ENCODE measurements at places on chromosomes 4 and X. TPM values are rescaled to one million over a fixed set of nuclear protein-coding genes. Genes with fewer than 3 reads are reported as not detected.

DNA sequence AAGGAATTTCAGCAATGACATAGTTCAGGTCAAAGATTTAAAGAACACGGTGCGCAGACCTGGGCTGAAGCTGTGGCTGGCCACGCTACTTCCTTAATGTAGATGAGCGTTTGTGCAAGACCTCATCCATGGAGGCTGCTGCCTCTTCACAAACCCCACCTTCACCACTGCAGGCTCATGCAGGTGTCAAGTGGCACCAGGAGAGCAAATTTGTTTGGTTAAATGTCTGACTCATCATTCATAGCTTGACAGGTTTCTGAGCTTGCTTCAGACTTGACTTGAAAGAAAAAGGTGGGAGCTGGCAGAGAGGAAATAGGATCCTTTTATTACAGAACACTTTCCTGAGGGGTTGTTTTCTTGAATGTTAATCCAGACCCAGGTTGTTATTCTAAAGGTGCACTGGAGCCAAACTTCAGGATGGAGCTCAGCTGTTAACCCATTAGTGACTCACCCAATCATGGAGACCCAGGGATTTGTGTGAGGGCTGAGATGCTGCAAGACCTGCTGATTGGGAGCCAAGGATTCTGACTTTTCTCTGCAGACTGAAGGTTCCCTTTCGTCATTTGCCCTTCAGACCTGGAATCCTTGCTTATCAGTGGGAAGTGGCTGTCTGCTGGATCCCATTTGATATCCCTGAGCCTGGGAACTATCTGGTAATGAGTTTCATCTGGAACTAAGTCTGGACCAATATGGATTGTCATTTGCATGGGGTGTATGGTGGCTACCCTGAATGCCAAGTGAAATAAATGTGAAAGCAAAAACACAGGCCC lies 315.3 kb downstream of the PTTG2 start:
- no peak for DNase-seq

DNA sequence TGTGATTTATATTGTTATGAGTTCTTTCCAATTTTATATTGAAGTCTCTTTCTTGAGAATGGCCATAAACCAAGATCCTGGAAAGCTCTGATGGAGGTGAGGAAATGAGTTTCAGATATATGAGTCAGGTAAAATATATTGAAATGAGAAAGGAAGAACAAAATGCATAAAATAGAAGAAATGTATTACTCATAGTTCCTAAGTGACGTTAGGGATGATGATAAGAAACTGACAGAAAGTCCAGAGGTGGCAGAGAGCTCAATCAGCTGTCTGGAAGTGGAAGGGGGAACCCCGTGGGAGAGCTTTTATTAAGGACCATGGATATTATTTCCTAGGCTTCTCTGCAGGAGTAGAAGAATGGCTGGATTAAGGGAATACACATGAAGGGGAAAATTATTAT lies 24.6 kb downstream of the UGT2B7 start:
- DNase-seq, result no peak

The TRIM75 gene
- not detected for polyA plus RNA-seq

GRCh38 chrX:112761242-112762207 lies 79.1 kb downstream of the AMOT start:
- no peak for DNase-seq

DNA sequence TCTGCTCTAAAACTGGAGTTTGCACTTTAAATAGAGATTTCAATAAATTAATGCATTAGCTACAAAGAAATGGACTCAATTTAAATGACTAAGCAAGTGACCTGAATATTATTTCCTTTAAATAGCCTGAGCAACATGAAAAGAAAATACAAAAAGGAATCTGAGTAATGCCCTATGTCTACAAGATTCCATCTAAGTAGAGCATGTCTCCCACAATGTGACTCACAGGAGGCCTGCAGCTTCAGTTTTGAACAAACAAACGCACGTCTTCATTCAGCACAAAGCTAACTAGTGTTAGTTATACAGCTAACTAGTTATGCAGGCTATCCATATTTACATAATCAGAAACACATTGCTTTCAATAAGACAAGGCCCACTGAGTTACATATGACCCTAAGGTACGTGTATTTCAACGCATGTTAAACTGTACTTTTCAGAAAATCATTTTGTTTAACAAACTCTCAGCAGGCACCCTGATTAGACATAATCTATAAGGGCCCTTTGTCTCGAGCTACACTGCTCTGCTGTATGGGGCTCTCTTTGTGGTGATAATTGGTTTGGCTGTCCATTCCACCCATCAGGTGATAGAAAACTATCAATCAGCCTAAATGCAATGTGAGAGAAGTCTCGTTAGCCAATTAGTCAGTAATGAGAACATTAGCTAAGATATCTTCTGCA lies 116.5 kb downstream of the MAML3 start:
- DNase-seq, result no peak

- no peak for DNase-seq
Measured at GRCh38 chr4:117385526-117385925, 300.1 kb upstream of the TRAM1L1 start.

The POU4F2 gene
- polyA plus RNA-seq, result not detected

DNA sequence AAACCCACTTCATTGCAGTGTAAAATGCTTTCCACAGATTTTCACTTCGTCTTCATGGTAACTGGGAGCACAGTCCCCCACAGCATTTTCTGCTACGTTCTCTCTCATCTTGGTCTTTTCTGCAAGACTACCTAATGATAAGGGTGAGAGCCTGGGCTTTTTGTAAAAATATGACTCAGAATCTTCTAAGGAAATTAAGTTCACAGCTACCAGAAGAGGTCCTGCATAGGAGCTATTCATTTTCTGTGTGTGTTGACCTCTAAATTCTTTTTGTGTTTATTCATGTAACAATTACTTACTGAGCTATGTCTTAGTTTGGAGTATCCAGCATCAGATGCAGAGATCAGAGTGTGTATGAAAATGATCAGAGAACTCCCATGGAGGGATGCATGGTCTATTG lies 192.2 kb downstream of the CPEB2 start:
- no peak for DNase-seq

DNA sequence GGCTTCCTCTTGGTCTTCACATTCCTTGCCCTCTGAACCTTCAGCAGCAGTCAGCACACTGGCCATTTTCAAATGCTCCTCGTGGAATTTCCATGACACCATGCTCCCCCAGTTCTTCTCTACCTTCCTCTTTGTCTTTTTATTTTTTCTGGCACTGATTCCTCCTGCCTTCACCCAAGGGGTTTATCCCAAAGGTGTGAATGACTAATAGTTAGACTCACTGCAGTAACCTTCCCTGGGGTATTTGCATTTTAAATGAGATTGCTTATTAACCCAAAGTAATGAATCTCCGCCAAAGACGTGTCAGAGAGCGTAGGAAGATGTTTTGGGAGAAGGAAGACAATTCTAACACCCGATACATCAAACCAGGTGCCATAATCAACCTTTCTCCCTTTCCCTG lies 36.2 kb downstream of the CD40LG start:
- DNase-seq, result no peak

The NPY2R gene
- polyA plus RNA-seq, result not detected

- peak; percentile 15 for DNase-seq
Measured at GRCh38 chr4:87005690-87006425, 71.0 kb downstream of the AFF1 start.

DNA sequence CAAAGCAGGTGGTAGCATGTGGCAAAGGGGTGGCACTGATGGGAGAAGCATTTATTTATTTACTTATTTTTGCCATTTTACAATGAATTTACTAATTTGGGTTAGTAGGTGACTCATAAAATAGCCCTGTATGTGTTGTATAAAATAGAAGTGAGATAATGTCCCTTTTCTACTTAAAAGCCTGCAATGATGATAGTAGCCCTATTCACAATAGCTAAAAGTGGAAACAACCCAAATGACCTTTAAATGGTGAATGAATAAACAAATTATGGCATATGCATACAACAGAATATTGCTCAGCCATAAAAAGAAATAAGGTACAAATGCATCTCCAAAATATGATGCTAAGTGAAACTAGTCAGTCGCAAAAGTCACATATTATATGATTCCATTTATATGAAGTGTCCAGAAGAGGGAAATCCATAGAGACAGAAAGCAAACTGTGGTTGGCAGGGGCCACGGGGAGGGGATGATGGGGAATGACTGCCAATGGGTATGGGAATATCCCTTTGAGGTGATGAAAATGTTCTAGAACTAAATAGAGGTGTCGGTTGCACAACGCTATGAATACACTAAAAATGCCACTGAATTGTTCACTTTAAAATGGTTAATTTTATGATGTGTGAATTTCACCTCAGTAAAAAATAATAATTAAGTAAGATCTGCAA lies 35.8 kb upstream of the FAM9C start:
- DNase-seq, result no peak

DNA sequence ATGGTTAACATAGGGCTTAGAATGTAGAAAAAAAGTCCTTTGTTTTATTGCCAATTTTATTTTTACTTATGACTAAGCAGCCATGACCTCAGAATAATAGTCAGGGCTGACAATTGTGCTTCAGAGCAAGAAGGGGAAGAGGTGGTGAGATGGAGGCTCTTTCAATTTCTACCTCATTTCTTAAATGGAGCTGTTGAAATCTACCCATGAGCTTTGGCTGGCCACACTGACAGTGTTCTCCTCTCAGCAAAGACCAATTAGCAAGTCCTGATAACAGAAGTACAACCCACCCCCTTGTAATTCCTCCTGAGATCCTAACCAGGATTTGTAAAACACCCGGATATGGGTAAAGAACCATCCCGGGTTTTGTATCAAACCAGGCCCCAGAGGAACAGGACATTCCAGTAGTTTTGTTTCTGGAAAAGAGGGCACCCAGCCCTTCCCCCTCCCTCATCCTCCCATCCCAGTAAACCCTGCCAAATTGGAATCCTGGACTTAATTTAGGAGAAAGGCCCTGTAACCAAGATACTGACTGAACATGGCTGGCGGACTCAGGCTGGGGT lies at the start of gene HEPH:
HEPH (plus strand) TSS at position 399 of the 563 bp plus-strand sequence. CDS start 6,324 bp downstream, outside the sequence.
- DNase-seq, result no peak

The RS1 gene
- polyA plus RNA-seq, result not detected

GRCh38 chr4:141215030-141215429 lies 5.7 kb upstream of the ZNF330 start:
- DNase-seq, result no peak

- no peak for DNase-seq
Measured at GRCh38 chr4:8285143-8285975, 15.8 kb downstream of the HTRA3 start.

DNA sequence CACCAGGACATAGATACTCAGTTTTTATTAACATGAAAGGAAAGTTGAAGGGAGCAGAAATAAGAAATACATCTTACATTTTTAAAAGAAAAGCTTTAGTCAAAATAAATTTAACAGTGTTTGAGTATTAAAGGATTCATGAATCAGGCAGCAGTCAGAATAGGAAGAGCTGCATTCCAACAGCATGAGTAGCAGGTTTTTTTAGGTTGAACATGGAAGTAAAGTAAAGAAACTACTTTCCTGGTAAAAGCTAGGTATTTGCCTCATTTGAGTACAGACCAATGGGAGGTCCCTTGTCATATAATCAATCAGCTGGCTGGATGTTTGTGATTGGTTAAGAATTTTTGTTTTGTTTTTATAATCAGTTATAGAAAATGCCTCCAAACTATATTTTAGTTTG lies 645.9 kb upstream of the INTU start:
- DNase-seq, result no peak

DNA sequence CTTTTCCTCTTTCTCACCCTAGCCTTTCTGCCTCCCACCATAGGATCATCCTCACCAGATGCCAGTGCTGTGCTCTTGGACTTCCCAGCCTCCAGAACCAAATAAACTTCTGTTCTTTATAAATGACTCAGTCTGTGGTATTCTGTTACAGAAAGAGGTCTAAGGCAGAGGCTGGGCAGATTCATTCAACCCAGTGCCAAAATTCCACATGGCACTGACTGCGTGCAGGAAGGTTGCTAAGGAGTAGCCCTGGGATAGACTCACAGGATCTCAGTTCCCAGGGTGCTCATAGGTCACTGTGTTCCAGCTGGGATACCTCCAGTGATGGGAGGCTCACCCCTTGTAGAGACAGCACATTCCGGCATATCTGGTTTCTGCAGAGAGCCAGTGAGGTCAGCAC lies 22.0 kb downstream of the SORCS2 start:
- no peak for DNase-seq

DNA sequence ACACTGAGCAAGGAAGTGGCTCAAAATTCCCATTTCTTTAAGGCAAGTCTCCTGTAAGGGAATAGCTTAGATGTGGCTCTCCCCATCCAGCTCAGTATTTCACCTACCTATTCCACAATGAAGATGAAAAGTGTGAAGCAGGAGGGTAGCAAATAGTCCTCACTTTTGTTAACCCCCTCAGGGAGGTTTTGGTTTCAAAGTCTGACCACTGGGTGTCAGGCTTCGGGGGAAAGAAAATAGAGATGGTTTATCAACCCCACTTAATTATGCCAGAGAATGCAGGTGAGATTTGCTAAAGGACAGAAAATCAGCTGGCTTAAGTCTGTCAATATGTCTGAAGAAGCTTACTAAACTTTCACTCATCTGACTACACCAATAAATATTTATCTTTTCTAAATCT lies 69.5 kb downstream of the DHX15 start:
- DNase-seq, result no peak
